Vagina (tissue), 2 donors: ENCODE measurements at places on chromosomes 5 and 9.

GRCh38 chr5:57468481-57469163 lies 14.0 kb downstream of the ACTBL2 start:
- no peak for DNase-seq

DNA sequence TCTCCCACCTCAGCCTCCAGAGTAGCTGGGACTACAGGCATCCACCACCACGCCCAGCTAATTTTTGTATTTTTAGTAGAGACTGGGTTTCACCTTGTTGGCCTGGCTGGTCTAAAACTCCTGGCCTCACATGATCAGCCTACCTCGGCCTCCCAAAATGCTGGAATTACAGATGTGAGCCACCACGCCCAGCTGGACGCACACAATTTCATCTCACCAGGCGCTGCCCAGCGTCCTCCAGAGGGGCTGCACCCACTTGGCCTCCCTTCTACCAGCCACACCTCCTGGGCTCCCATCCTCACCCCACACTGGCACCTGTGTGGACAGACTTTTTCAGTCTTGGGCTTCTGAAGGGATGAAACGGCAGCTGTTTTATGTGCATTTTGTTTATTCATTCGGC lies 3.8 kb upstream of the EXOC3 start:
- DNase-seq, result no peak

- DNase-seq, result no peak
These were observed 119.1 kb downstream of the VAV2 start for GRCh38 chr9:133873009-133873408.

DNA sequence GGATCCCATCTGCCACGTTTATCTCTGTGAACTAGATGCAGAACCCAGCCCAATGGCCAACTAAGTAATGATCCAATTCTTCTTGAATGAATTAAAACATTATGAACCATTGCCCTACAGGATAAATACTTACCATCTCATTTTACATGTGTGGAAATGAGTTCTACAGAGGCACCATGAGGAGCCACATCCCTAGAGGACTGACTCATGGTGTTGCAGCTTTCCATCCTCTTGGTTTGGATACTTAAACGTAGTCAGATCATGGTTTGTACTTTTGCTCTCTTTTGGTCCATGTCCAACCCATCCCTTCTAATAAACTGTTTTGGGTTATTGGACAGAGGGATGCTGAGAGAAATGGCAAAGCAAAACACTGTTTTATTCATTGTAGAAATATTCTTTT lies 484.8 kb downstream of the EBF1 start:
- no peak for DNase-seq

- no peak for DNase-seq
These were observed 168.0 kb upstream of the IER5L start for GRCh38 chr9:129346046-129346445.

DNA sequence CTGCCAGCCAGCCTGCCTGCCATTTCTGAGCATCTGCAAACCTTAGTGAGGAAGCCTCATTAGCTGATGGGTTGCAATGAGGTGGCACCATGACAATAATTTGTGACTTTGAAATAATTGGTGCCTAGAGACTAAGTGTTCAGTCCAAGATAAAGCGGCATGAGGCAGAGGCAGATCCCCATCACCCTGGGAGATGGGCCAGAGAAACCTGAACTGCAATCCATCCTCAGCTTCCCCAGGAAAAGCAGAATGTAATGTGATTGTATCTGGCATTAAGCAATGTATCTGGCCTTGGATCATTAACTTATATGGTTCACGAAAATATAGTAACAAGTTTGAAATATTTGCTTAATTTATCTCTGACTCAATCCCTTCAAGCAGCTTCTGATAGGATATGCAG lies 101.0 kb downstream of the SPOCK1 start:
- DNase-seq, result no peak

GRCh38 chr9:5554254-5554653 lies 43.9 kb downstream of the PDCD1LG2 start:
- DNase-seq, result no peak

DNA sequence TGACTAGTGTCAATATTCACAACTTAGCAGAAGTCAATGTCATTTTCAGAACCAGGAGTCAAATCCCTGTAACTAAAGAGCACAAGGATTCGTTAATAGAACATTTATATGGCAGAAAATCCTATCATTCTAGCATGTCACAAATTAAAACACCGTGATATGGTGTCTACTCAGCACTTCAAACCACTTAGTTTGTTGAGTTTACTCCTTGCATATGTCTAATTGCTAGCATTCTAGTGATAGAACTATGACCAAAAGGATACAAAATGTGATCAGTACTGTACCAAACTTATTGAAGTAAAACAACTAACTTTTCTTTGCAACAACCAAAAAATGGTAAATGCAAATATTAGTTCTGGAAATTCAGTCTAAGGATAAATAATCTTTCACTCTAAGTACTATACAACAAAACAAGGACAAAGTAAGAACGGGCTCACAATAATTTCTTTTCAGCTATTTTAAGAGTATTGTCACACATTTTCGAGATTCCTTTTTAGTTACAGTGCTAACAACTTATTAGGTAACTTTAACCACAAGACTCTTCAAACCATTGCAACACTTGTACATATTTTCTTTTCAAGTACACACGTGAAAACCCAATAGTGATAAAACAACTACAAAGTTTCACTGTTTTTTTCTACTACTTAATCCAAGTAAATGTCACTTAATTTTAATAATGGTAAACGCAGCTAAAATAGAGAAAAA lies 845.2 kb upstream of the CDH10 start:
- no peak for DNase-seq

DNA sequence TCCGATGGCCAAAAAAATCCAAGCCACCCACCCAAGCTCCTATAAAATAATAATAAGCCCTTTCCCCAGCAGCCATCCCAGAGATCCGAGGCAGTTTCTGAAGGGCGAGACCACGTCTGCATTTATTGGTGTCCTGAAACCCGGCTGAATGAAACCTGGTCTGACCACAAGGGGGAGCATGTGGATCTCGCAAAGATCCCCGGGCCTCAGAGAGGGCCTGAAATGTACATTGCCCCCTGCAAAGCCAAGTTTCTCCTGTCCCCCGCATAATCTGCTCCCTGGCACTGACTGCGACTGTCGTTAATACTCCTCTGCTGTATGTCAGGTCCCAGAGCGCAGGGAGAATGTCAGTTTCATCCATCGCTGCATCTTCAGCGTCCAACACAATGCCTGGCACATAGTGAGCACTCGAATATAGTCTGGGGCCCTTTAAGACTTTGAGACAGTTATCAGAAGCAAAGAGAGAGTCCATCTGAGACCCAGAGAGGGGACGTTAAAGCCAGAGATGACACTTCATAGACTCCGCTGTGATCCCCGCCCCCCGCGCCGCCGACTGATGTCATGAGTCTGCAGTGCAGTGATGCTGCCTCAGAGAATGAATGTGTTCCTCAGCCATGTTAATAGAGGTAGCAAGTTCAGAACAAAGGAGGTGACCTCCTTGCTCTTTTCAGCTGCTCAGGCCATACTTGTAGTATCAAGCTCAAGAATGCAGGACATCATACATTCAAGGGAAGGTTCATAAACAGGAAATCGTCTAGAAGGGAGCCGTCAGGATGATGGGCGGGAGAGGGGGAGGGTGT lies 74.5 kb upstream of the BARHL1 start:
- no peak for DNase-seq

- no peak for DNase-seq
These were observed 94.6 kb upstream of the SMC2 start for GRCh38 chr9:103999375-104000062.
